ENCODE measurements at places on chromosomes 11 and 22.

- DNase-seq, result peak; percentile 3
These were observed 7.6 kb downstream of the OR56A1 start for GRCh38 chr11:6022956-6023355.

DNA sequence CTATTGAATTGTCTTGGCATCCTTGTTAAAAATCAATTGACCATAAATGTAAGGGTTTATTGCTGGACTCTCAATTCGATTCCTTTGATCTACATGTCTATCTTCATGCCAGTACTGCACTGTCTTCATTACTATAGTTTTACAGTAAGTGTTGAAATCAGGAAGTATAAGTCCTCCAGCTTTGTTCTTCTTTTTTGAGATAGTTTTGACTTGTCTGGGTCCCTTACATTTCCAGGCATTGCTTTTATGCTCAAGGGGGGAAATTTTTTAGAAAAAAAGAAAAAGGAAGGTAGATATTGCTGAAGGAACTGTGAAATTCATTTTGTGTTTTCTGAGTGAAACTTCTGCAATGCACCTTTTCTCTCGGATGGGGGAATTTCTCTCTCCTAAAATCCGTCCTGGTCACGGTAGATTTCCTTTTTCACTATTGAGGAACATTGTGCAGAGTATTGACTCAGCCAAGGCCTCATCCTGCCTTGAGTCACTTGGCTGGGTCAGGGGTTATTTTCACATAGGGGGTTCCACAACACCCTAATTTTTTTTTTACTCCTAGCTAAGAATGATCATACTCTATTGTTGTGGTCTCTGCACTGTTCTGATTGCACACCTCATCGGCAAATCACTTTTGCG, 2.8 kb upstream of the ACER3 start:
- no peak for DNase-seq

DNA sequence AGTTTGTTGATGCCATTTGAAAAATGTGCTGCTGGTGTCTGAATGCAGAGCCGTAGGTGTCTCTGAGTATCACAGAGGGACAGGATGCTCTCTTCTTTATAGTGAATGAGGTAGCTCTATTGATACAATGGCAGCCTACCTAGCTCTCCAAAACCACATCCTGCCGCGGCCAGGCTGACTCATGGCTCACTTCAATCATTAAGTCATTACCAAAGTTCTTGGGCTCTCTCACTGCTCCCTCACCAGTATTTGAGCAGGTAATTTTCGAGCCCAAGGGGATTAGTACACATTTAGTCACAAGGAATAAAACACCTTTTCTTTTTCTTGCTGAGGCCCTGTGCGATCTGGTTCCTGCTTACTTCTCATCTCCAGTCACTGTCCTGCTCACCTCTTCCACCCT, 509.0 kb upstream of the LARGE1 start:
- DNase-seq, result no peak

DNA sequence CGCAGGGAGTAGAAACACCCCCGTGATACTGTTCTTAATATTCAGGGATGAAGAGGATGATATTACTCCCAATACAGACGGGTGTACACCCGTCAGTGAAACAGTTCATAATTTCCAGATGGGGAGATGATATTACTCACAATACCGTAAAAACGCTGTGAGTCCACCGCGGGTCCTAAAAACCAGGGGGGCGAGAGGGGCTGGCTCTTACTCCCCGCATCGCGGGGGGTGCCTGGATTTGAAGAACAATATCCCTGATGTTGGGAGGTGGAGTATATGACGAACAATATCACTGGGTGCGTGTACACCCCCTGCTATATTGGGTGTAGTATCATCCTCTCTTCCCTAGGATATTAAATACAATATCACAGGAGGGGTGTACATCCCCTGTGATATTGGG, 20.5 kb upstream of the APOL5 start:
- DNase-seq, result no peak

DNA sequence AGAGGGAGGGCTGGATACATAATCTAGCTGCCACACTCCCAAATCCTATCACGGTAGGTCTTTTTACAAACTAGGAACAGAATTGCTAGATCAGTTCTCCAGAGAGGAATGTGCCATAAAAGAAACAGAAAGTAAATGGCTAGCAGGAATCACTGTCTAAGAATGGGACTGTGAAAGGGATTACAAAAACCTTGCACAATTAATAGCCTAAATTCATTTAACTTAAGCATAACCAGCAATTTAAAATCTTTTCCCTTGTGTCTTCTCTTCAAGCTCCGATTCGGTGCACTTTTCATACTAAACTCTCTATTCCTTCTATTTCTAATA, 35.2 kb downstream of the APOL5 start:
- no peak for DNase-seq
